ENCODE measurements at places on chromosomes 6 and 20.

GRCh38 chr6:112243861-112244827, 10.2 kb downstream of the LAMA4 start:
- no peak for DNase-seq

- no peak for DNase-seq
These were observed 22.0 kb downstream of the C6orf89 start for GRCh38 chr6:36907781-36908180.

DNA sequence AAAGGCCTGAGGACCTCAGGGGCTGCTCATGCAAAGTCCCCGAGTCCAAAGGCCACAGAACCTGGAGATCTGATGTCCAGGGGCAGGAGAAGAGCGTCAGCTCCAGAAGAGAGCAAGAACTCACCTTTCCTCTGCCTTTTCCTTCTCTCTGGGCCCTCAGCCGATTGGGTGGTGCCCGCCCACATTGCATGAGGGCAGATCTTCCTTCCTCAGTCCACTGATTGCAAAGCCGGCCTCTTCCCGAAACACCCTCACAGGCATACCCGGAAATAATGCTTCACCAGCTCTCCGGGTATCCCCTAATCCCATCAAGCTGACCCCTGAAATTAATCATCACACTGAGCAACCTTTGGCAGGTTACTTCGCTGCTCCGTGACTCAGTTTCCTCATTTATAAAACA, 33.4 kb downstream of the SPDEF start:
- DNase-seq: no peak

DNA sequence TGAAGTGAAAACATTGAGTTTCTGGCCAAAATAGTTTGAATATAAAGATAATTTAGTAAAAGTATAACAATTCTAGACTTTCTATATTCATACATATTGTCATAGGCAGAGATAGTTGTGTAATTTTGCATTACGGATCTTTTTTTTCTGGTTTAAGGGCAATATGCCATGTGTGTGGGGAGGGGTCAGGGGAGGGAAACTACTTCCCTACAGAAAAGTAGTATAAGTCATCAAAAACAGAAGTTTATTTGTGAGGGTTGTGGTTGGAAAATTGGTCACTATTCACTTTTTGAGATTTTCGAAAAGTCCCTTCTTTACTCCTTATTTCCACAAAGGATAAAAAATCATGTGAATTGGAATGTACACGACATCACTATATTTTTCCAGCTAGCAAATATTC, 288.2 kb upstream of the PREP start:
- no peak for DNase-seq

GRCh38 chr6:109263873-109264700, 118.2 kb downstream of the CD164 start:
- no peak for DNase-seq

DNA sequence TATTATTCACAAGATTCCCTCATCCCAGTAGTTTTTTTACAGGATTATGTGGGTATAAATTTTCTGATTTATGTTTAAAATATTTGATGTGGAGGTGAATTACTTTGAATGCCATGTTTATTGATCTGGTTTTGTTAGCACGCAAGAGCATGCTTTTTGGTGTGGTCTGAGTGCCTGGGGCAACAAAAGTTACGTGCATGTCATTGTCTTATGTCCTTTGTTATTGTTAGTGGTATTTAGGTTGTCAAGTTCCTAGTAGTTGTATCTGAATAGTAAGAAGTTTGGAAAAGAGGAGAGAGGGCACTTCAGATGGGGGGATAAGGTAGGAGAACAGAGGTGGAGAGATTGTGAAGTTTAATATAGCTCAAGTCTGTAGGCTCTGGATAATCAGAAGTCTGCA, 95.0 kb downstream of the ATRN start:
- DNase-seq: no peak

DNA sequence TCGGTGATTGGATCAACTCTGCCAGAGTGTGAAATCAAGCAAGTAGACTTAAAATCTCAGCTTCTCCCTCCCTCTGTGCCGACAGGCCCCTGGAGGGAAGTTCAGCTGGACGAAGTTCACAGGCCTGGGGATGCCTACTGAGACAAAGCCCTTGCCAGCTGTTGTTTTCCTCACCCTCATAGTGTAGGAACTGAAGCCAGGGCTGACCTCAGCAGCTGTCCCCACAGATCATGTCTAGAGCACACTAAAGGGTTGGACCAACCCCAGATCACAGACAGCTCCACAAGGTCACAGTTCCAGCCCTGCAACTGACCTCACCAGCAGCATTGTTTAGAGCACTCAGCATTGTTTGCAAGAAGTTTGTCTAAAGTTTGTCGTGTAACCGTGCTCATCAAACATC, 261.9 kb upstream of the ECI2 start:
- no peak for DNase-seq

DNA sequence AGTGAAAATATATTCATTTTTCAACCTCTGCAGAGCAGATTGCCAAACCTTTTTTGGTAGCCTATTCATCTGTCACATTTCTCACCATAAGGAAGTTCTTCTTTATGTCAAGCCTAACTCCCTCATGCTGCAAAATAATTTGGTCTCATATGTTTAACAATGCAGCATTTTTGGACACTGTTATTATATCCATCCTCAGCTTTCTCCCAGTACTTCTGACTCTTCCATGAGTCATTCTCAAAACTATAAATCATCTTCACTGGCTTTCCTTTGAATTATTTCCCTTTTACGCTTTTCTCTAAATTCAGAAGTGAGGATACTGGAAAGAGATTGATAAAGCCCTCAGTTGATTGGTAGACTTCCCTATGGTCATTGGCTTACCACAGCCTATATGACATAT, 192.2 kb downstream of the TPBG start:
- DNase-seq: no peak

Measured in AML-193 (cell line).